ENCODE measurements at places on chromosomes 13 and 19. TPM values are rescaled to one million over a fixed set of nuclear protein-coding genes. Genes with fewer than 3 reads are reported as not detected.

Gene SULT2A1
- total RNA-seq, result not detected

Gene IGFL2
- total RNA-seq, result not detected

Gene MATK
- total RNA-seq, result 24.3 TPM

Gene UFM1
- total RNA-seq, result 36.7 TPM

Gene ANKLE1
- 2.9 TPM for total RNA-seq

DNA sequence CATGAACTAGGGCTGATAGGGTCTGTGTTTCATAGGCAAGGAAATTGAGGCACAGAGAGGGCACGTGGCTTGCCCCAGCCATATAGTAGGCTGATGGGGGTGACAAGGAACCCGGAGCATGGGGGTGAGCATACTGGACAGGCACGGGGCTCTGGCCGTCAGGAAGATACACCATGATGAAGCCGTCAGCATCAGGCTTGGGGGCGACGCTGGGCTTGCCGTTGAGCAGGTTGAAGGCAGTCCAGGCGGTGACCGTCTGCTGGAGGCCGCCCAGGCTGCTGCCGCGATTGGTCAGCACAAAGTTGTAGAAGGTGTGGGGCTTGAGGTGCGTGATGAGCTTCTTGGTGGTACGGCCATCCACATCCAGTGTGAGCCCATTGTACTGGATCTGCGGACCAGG lies 119.7 kb downstream of the PTPRS start:
- no peak for DNase-seq

DNA sequence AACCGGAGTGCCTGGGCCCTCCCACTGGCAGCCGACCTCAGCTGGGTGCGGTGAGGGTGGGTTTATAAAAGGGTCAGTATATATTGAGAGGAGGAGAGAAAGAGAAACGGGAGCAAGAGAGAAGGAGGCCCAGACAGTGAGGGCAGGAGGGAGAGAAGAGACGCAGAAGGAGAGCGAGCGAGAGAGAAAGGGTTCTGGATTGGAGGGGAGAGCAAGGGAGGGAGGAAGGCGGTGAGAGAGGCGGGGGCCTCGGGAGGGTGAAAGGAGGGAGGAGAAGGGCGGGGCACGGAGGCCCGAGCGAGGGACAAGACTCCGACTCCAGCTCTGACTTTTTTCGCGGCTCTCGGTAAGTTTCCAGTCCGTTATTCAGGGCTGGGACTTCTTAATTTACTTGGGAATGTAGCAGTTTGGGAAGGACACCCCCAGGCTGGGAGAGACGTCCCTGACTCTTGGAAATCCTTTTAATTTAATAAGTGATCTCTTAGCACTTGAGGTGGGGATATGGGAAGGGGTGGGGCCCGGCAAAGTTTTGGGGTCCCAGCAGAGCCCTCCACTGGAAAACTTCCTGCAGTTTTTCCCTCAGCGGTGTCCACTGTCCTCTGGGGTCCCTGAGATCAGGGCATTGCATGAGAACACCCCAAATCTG lies at the start of gene EMP3:
TSS of gene EMP3 (plus strand) at position 288 of the 646 bp plus-strand sequence. CDS start 1,293 bp downstream, outside the sequence.
- DNase-seq, result peak; percentile 94

- no peak for DNase-seq
Measured at GRCh38 chr19:43422000-43422688, 7.5 kb downstream of the TEX101 start.

DNA sequence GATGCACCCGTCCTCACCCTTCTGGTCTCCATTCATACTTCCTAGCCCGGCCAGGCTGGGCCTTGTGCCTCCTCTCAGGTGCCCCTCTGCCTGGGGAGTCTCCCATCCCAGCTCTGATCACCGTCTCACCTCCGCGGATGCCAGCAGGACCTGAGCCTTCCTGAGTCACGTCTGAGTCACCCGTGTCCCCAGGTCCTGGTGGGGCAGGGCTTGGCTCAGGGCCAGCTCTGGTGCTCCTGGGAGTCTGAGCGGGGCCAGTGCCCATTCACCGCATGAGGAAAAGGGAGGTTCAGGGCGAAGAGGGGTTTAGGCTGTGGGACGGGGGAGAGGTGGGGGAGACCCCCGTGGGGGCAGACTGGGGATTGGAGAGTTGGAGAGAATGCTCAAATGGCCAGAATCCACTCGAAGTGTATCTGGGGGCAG lies 593 bp downstream of the ATP8B3 start:
- peak; percentile 80 for DNase-seq

GRCh38 chr19:36051637-36052036 lies 2.4 kb downstream of the THAP8 start:
- no peak for DNase-seq

DNA sequence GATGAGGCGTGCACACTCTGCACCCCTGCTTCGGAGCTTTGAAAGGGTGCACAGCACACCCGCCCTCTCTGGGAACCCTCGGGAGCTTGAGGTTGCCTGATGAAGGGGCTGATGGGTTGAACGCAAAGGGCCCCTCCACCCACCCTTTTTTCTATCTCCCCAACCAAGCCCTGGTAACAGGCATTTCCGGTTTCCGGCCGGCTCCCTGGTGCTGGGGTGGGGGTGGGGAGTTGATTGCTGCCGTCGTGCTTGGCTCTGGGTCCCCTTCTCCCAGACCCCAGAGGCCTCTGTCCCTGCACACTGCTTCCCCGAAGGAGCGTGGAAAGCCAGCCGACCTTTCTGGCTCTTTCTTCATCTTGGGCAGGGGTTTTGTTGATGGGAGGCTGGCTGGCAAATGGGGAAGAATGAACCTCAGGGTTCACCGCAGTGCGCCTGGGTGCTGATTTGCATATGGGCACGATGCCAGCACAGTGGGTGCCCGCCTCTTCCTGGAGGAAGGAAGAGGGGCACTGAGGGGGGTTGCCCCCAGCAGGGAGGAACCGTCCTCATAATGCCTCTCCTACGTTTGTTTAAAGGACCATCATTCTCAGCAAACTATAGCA lies 29.1 kb downstream of the VAV1 start:
- DNase-seq, result peak; percentile 90

DNA sequence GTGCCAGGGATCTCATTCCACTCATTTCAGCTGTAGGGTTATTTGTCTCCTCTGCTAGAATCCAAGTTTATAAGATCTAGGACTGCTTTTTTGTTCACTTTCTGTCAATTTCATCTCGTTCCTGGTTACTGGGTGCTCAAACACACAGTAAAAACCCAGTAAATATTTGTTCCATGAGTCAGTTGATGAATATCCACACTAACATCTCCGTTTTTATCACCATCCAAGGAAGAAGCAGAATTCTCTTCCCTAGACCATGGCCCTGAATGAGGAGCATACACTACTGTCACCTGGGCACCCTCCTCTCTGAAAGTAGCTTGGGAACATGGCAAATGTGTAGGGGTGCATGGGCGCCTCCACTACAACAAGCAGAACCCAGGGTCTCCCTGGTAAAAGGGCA lies 390.8 kb downstream of the FOXO1 start:
- DNase-seq, result no peak

DNA sequence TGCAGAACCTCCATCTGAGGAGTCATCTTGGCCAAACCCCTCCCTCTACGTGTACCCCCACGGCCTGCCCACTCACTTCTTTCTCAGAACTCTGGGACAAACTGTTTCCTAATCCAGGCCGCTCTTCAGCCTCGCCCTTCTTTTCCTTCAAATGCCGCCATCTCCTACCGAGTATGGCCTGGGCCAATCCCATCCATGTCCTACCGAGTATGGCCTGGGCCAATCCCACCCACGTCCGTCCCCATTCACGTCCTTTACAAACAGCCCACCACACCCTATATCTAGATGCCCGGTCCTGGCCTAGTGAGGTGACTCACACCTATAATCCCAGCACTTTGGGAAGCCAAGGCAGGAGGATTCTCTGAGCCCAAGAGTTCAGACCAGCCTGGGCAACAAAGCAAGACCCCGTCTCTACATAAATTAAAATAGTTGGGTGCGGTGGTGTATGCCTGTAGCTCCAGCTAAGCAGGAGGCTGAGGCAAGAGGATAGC lies 1.1 kb downstream of the TMEM160 start:
- DNase-seq, result no peak

- DNase-seq, result no peak
Measured at GRCh38 chr13:79423801-79424642, 18.0 kb upstream of the RBM26 start.

DNA sequence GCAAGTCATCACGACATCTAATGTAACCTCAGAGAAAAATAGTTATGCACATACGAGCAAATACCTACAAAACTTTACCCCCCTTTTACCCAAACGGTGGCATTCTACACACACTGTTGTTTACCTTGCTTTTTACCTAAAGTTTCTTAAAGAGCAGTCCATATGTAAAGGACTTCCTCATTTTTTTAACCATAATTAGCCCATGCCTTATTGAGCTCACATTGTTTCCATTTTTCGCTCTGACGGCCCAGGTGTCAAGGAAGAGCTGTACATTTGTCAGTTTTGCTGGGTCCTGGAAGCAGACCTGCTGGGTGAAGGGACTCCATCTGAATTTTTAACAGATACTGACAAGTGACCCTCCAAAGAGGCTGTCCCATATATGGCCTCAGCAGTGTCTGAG lies 89.4 kb downstream of the STK24 start:
- DNase-seq, result no peak

- no peak for DNase-seq
Measured at GRCh38 chr19:45778010-45778661, 4.2 kb downstream of the DMPK start.

DNA sequence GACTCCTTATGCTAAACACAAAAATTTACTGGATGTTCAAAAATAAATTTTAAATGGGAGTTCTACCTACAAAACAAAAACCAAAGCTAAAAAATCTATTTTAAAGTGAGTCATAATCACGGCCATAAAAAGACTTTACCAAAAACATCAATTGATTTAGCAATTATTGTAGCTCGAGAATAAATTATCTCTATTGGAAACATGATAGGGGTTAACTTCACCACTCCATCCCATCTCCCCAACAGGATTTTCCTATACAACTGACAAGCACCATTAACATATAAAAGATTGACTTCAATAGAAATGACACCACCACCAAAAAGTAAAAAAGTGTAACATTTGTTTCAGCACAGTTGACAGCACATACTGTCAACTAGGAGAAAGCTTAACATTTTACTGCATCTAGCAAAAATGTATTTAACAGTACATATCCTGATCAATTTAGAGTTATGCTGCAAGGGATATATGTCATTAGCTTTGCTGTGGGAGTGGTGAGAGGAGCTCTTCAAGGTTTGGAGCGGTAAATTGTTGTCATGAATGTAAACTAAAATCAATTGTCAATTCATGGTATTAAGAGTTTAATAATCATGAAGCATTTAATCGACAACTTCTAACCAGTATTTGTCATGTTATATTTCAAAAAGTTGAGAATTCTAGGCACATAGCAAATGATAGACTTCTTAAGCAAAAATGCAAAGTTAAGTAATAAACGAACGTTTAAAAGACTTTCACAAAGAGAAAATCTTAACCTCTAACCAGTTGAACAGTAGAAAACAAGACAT lies 3.8 kb downstream of the UBL3 start:
- no peak for DNase-seq

All from activated CD4-positive, alpha-beta T cell treated with anti-CD3 and anti-CD28 coated beads for 36 hours (primary cell).